ENCODE measurements at places on chromosomes 2 and 18.

DNA sequence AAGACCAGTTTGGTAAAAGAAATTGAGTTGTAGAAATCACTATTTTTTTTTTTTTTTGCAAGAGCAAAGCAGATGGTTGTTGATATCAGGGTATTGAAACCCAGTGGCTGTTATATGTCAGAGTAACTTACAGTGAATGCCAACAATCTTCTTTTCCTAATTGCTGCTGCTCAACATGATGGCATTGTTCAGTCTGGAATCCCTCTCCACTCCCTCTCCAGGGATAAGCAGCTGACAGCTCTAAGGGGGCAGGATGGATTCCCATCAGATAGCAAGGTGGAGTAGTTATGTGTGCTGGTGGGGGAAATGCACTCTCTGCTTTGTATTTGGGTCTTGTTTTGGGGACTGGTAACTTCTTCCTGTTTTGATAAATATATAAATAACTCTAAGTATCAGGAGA is 200.0 kb downstream of the PIK3C3 start:
- DNase-seq = no peak

DNA sequence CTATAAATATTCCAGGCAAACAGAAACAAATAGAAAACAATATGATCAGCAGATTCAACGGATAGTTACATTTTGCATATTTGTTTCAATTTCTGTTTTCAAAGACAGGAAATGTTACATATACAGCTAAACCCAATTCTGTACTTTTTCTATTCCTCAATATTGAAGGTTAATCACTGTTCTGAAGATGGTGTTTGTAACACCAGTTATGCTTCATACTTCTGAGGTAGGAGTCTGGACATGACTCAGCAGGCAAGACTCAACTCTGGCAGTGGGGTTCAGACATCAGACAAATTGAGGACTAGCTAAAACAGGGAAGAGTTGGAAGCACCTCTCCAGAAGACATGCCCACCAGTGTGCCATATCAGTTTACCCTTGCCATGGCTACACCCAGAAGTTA is 16.6 kb downstream of the SERPINB13 start:
- DNase-seq = no peak

- DNase-seq = no peak
These were observed 82.5 kb downstream of the MGAT5 start for GRCh38 chr2:134336352-134336751.

DNA sequence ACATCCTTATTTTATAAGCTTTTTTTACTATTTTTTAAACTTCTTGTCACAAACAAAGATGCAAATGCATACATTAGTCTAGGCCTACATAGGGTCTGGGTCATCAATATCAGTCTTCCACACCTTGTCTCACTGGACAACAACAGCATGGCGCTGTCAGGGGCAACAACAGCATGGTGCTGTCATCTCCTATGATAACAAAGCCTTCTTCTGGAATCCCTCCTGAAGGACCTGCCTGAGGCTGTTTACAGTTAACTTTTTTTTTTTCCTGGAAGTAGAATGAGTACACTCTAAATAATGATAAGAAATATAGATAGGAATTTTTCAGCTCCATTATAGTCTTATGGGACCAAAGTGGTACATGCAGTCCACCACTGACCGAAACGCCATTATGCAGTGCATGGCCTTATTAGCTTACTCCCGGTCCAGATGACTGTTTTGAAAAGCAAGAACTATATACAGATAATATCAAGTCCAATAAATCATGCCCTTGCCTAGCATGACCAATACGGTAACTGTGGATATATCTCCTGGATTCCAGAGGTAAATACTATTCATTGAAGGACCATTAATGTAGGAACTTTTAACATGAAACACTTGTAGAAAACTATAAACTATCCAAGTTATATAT is 38.4 kb downstream of the TCF4 start:
- DNase-seq = no peak

DNA sequence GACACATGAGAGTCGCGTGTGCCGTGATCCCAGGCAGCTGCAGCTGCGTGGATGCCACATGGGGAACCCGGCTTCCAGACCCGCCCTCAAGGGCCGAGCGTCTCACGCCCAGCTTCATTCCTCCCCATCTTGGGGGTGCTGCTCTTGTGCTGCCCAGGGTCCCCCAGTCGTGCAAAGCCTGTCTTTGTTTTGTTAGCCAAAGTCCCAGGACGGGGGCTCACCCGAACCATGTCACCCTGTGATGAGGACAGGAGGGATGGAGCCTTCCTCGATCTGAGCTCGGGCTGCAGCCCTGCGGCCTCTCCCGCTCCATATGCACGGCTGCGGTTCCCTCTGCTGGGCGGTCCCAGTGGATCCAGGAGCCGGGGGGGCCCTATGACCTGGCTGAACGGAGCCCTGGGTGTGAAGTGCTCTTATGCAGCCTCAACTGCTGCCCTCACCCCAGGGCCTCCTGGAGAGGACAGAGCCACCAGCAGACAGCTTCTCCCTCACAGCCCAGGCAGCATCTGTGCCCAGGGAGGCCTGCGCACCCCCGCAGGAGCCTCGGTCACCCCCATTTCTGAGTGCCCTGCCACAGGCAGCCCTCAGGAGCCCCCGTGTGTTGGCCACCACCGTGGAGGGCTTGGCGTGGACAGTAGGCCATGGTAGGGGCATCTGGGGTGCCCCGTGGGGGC is 99.0 kb upstream of the CTDP1 start:
- no peak for DNase-seq

- DNase-seq = no peak
These were observed 74.4 kb downstream of the MAP3K20 start for GRCh38 chr2:173150087-173150486.

GRCh38 chr2:5242751-5243150 is 449.4 kb upstream of the SOX11 start:
- DNase-seq = no peak

- DNase-seq = no peak
These were observed 4.4 kb upstream of the NEU4 start for GRCh38 chr2:241804326-241805229.

- no peak for DNase-seq
These were observed 253.5 kb downstream of the ACKR3 start for GRCh38 chr2:236823041-236823629.

GRCh38 chr18:67243799-67244587 is 272.5 kb downstream of the DSEL start:
- peak; percentile 1 for DNase-seq

DNA sequence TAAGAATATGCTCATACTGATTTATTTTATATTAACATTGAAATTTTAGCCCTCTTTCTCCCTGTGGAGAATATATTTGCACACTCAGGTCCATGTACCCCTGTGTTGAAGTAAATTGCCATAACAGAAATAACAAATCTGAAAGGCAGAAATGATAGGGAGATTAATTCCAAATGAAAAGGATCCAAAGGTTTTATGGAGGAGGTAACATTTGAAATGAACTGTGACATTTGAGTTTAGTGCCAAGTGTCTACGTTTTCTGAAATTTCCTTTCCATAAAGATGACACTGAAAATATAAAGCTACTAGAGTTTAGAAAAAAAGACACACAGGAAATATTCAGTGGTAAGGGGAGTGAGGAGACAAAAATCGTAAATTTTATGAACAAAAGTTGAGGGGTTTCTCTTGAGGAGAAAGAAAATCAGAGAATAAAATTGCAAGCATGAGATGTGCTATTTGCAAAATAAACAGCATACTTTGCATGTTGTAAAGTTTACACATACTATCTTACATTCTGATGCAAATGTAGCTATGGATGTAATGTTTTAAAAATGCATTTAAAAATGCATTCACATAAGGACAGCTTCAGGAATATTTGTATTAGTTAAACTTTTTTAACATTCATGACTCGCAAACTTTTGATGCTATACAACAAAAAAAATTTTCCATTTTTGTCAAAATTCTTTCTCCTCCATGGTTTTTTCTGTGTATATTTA is 69.5 kb downstream of the BAZ2B start:
- DNase-seq = no peak

GRCh38 chr2:1612391-1613077 is 131.8 kb downstream of the PXDN start:
- no peak for DNase-seq

GRCh38 chr2:218404351-218405085 is 4.8 kb downstream of the CTDSP1 start:
- no peak for DNase-seq

GRCh38 chr2:104871972-104872865 is 18.3 kb downstream of the POU3F3 start:
- no peak for DNase-seq

DNA sequence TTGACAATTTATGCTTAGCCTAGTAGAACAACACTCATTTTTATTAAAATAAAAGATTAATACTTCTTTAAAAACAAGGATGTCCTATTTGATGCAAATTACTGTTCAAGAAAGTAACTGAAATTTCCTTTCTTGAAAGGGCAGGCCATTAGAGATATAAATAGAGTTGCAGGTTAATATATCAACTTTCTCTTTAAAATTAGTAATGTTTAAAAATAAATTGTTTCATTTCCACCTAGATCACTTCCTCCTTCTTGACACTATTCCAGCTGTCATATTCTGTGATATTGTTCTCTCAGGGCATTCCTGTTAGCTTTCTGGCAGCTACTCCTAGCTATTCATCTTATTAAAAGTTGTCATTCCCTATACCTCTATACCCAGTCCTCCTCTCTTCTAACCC is 357.9 kb upstream of the NRP2 start:
- no peak for DNase-seq
